ENCODE measurements at places on chromosomes 6 and 20. TPM values are rescaled to one million over a fixed set of nuclear protein-coding genes. Genes with fewer than 3 reads are reported as not detected.

The ACSS1 gene
- 8.8 TPM for polyA plus RNA-seq

The SMIM29 gene
- polyA plus RNA-seq, result 31.7 TPM

The RAB44 gene
- polyA plus RNA-seq, result 0.37 TPM

The ATAT1 gene
- polyA plus RNA-seq, result 6.8 TPM

The FOXS1 gene
- polyA plus RNA-seq, result 0.35 TPM

The IPCEF1 gene
- 0.65 TPM for polyA plus RNA-seq

Measured in esophagus (tissue), 2 donors.